ENCODE measurements at places on chromosomes 4 and X. TPM values are rescaled to one million over a fixed set of nuclear protein-coding genes. Genes with fewer than 3 reads are reported as not detected.

The SEPSECS gene
- 6.5 TPM for total RNA-seq

The PPARGC1A gene
- 0.86 TPM for total RNA-seq

The OTOP1 gene
- not detected for total RNA-seq

The PPEF1 gene
- not detected for total RNA-seq

The EDA gene
- total RNA-seq, result not detected

The TMEM47 gene
- 32.2 TPM for total RNA-seq

The STATH gene
- total RNA-seq, result not detected

The NPY2R gene
- not detected for total RNA-seq

The F9 gene
- not detected for total RNA-seq

The GYPE gene
- total RNA-seq, result 0.64 TPM

The PLP1 gene
- total RNA-seq, result under 0.01 TPM

The HTN3 gene
- not detected for total RNA-seq

The ATP1B4 gene
- not detected for total RNA-seq

The PABPC1L2B gene
- total RNA-seq, result not detected

The TLR8 gene
- not detected for total RNA-seq

The UBE2A gene
- 41.9 TPM for total RNA-seq

The EMCN gene
- total RNA-seq, result not detected

The MUC7 gene
- not detected for total RNA-seq

The FANCB gene
- total RNA-seq, result 17.3 TPM

The SPANXB1 gene
- total RNA-seq, result not detected

The AGA gene
- total RNA-seq, result 26.3 TPM

The ZMAT1 gene
- total RNA-seq, result 0.43 TPM

The IQSEC2 gene
- 11.0 TPM for total RNA-seq

The GPR34 gene
- total RNA-seq, result not detected

The GPR143 gene
- total RNA-seq, result 0.43 TPM

The CT45A2 gene
- total RNA-seq, result not detected

The HSD17B13 gene
- total RNA-seq, result not detected

The PQBP1 gene
- 27.2 TPM for total RNA-seq

The RAB40A gene
- 0.43 TPM for total RNA-seq

The MID1 gene
- total RNA-seq, result 16.4 TPM

The TEX13B gene
- not detected for total RNA-seq

The GPRIN3 gene
- total RNA-seq, result 0.43 TPM

The ADGRA3 gene
- 24.8 TPM for total RNA-seq

The NDP gene
- total RNA-seq, result not detected

The TCEAL2 gene
- not detected for total RNA-seq

The TFDP3 gene
- total RNA-seq, result not detected

The TMEM35A gene
- total RNA-seq, result 1.9 TPM

The ZFYVE28 gene
- 3.2 TPM for total RNA-seq

The IL1RAPL1 gene
- total RNA-seq, result 1.3 TPM

The PPBP gene
- not detected for total RNA-seq

The NPY1R gene
- total RNA-seq, result 1.6 TPM

The PPP4R3C gene
- not detected for total RNA-seq

The SLC6A14 gene
- total RNA-seq, result not detected

The CDX4 gene
- not detected for total RNA-seq

The LIMCH1 gene
- 8.4 TPM for total RNA-seq

The GAB3 gene
- 0.64 TPM for total RNA-seq

The PJA1 gene
- 25.4 TPM for total RNA-seq

The TMPRSS11D gene
- total RNA-seq, result not detected
